ENCODE measurements at places on chromosomes 7 and 10.

- DNase-seq: no peak
Measured at GRCh38 chr7:99359465-99360154, 14.9 kb upstream of the ARPC1B start.

DNA sequence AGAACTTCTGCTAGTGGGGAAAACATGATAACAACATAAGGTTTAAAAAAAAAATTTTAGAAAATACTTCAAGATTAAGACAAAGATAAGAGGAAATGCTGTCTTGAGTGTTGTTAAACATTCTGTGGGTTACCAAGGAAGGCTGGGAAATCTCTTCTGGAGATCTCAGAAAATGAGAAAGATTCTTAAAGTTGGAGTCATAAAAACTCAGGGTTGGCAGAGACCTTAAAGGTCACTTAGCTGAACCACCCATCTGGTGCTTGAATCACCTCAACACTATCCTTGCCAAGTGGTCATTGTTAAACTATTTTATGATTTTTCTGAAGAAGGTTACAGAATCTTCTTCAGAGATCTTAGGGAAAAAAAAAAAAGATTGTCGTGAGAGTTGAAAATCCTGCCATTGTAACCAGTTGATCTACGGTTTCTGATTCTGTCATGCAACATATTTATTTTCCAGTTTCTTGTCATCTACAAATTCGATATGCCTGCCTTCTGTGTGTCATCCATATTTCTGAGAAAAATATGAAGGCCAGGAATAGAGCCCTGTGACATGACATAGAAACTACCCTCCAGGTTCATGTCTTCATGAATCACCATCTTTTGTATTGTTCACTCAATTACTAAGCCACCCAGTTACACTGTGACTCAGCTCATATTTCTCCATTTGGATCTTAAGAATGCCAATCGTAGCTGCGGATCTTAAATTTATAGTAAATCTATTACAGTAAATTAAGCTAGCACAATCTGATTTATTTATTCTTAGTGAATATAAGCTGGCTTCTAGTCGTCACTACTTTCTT lies 179.2 kb downstream of the ST7 start:
- DNase-seq: no peak

- DNase-seq: no peak
Measured at GRCh38 chr7:42694894-42695507, 216.9 kb downstream of the C7orf25 start.

- DNase-seq: no peak
Measured at GRCh38 chr7:81013083-81013817, 94.4 kb upstream of the SEMA3C start.

DNA sequence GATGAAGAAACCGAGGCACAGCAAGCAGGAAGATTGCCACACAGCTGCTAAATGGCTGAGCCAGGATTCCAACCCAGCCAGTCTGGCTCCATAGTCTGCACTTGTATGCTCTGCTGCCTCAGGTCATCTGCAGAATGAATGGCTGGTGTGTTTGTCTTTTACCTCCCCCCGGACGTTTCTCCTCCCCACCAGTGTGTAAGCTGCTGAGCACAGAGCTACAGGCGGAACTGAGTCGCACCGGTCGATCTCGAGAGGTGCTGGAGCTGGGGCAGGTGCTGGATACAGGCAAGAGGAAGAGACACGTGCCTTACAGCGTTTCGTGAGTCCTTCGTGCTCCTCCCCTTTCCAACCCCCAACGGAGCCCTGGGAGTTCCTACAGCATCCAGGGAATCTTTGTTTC lies 2.6 kb downstream of the CNPY4 start:
- DNase-seq: no peak

DNA sequence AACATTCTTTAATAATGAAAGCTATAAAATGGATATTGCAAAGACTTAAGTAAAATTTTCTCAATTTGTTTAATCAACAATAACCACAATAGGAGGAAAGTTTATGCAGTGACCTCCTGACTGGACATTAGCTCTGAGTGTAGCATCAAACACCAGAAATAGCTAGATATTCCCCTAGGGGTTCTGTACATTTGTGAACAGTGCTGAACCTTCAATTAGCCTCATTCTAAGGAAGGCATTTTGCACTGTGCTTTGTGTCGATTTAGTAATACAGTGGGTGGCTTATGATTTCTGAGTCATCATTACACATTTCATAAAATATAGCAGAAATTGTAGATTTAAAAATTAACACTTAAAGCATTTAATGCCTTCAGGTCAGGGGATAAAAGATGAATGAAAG lies 367.3 kb upstream of the PCDH15 start:
- DNase-seq: no peak

GRCh38 chr7:47461161-47461560 lies 120.8 kb downstream of the TNS3 start:
- DNase-seq: no peak

DNA sequence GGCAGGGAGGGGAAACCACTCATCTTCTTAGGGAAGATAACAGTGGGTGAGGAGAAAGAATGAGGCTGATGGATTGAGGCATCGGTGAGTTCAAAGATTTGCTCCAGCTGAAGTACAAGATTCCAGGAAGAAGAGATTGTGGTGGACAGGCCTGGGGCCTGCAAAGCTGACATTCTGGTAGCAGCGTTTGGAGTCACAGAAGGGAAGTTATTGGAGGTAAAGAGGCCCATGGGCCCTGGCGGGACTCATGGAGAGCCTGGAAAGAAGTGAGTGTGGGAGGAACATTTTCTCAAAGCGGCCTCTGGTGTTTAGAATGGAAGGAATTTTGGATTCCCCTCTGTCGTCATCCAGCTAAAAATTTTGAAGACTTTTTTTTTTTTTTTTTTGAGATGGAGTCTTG lies 160.0 kb upstream of the KLF6 start:
- no peak for DNase-seq

DNA sequence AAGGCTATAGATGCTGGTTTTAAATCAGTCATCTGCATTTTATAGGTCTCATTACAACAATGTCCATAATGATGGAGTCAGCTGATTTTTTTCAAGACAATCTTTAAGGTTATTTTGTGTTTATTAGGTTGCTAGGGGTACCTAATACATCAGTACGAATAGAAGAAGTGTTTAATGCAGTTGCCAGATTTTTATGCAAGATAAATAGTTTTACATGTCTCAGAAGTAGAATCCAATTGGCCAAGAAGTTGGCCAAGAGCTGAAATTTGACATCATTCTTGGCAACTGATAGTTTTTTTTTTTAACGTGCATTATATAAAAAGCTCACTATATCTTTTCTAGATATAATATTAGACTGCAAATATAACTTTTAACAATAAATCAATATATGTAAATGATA lies 208.5 kb downstream of the TRIL start:
- DNase-seq: no peak

DNA sequence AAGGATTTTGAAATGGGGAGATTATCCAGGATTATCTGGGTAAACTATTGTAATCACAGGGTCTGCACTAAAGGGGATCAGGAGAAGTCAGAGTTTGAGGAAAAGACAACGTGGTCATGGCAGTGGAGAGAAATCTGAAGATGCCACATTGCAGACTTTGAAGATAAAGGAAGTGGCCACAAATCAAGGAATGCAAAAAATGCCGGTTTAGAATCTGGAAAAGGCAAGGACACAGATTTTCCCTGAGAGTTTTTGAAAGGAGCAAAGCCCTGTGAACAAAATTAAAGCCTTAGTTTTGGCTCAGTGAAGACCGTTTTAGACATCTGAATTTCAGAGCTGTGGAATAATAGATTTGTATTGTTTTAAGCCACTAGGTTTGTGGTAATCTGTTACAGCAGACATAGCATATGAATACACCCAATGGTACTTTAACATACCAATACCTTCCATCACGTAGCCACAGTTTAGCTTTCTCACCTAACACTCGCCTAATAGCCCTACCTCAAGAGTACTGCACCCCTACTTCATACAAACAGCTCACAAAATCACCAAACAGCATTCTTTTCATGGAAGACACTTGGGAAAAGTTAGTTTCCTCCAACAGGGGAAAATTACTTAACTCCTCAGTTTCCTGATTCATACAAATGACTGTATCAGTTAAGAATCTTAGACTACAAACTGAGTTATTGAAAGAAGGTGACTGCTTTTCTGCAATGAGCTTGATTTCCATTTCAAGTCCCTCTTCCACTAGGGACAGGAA lies 446.5 kb downstream of the INHBA start:
- no peak for DNase-seq

DNA sequence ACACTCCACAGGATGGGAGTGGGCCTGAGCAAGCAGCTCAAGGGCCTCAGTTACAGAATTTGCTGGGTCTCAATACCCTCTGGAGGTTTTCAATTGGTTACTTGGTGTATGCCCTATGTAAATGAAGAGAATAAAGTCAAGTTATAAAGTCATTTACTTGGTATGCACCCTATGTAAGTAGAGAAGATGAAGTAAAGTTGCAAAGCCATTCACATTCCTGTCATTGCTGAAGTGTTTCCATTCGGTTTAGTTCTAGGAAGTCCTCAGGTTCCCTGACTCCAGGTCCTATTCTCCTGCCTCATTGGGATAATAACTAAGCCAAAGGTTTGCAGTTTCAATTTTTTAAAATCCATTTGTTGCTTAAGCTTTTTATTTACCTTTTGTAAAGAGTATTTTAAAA lies 272.6 kb upstream of the NPSR1 start:
- no peak for DNase-seq

DNA sequence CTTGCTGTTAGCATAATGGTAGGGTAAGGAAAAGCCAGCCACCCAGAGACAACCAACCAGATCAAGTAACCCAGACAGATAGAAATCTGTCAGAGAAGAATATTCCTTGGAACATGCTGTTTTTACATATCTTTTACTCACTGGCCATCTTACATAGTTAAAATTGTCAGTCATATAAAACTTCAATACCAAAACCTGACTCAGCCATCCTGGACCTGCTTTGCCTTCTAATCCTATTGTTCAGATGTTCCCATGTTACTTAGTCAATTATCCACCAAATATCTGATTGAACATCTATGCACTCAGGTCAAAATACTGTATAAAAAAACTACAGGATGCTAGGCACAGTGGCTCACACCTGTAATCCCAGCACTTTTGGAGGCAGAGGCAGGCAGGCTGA lies 466.5 kb upstream of the NRP1 start:
- no peak for DNase-seq

DNA sequence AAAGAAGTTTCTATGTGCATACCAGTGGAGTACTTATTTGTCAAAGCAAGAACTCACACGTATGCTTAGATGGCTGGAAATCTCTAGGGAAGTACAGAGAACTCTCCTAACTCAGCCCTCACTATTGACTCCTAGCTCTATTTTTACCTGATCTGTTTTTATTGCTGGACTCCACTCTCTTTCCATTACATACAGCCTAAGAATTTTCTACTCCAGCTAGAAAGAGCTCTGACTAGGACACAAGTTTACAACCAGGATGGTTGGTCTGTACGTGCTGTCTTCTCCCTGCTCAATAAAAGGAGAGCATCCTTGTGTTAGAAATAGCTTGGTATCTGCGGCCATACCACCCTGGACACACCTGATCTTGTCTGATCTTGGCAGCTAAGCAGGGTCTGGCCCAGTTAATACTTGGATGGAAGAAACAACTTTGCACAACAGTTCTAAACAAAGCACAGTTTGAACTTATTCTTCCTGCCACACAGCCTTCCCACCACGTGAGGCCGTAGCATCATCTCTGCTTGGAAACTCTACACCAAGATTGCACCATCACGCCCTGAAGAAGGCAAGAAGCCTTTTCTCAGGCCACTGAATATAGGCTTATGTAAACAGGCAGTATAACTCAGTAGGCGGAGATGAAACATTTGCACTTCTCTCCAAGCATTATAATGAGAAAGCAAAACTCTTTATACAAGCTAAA lies 50.7 kb downstream of the KCNMA1 start:
- no peak for DNase-seq

- DNase-seq: no peak
Measured at GRCh38 chr7:57427146-57427545, 22.8 kb upstream of the ZNF716 start.

DNA sequence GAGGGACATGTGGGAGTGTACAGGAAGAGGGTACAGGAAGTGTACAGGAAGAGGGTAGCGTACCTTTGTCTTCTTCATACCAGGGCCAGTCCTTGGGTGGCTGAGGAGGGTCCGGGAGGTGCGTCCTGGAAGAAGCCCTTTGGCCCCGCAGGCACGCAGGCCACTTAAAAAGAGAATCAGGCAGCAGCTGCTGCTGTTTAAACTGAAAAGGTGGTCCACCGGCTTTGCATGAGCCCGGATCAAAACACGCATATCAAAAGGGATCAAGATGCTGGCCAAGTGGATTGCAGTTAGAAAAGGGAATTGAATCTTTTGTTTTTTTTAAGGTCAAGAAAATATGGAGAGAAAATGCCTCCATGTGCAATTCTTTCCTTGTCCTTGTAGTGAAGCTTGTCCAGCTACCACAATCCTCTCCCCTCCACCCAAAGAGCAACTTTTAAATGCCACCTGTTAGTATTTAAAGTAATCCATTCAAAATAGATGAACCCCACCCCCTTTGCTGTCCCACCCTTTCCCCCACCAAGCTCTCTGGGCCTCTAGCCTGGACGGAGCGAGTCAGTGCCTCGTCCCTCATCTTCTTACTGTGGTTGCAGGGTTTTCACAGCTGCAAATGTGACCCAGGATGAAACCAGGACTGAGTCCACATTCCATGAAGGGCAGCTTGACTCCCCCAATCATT lies 142.8 kb downstream of the GLCCI1 start:
- no peak for DNase-seq

DNA sequence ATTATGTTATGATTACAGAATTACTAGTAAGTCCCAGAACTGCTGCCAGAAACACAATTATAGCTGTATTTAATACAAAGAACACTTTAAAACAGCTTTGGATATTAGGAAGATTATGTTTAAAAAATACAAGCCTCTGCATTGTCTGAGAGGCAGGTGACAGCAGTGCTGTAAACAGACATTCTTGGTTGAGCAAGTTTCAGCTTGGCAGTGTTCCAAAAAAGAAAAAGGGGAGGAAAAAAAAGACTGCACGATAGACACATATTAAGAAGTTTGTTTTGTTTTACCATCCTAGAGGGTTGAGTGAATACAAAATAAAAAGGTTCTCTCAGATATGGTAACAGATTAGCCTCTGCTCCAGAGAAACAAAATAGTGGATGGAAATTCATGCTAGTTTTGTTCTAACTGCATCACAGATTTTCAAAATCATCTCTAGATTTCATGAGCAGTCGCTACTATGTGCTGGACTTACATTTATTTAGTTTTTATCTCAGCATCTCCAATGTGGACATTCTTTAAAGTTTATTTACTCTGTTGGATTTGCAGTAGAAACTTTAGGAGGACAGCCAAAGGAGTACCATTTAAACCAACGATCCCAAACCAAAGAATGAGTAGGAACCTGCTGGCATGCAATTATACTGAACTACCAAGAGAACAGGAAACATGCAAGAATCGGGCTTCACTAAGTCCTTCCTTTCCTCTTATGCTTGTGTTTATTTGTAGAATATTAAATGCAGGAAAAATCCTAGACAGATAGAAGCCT lies 9.0 kb downstream of the FAM204A start:
- DNase-seq: no peak

DNA sequence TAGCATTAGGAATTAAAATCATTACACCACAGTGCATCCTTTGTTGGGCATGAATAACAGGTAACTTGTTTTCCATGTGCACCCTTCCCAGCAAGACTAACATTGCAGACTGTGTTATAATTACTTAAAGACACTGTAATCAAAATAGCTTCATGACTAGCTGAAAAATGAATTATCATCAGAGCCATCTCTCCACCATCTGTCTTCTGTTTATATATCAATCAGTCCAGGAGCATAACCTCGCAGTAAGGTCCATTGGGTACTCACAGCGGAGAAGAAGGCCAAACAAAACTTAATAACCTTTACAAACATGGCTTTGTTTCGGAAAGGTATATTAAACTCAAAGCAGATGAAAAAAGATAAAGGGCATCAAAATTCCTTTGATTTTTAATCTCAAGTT lies 90.6 kb downstream of the ODAD2 start:
- DNase-seq: no peak

- DNase-seq: no peak
Measured at GRCh38 chr10:14330388-14331061, at the start of gene FRMD4A. Gene FRMD4A (minus strand): TSS chr10:14330924.

Data from activated naive CD4-positive, alpha-beta T cell (primary cell).